ENCODE measurements at places on chromosomes 3 and 15.
A peak's percentile ranks its signal among the peaks of the same experiment; 100 is the strongest.

GRCh38 chr15:42457445-42458442 lies 33.2 kb downstream of the ZNF106 start:
- DNase-seq, result peak; percentile 66

DNA sequence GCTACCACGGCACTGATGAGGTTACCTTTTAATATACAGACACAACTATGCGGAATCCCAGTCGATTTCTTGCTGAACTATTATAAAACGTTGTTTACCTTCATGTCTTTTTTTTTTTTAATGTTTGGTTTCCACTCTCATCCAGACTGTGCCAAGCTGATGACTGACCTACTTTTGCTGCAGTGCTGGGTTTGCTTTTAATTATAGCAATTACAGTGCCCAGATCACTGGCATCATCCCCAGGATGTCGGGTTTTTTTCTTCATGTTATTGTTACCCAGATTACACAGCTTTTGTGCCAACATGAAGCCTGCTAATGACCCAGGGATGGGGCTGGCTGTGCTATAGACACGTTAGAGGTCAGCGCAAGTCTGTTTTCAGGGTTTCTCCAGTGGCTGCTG lies 294.0 kb upstream of the ATP10A start:
- no peak for DNase-seq

- no peak for DNase-seq
Observed at GRCh38 chr3:56375654-56376053, 92.6 kb downstream of the ERC2 start.

GRCh38 chr3:137201066-137201465 lies 243.3 kb downstream of the IL20RB start:
- DNase-seq, result no peak

DNA sequence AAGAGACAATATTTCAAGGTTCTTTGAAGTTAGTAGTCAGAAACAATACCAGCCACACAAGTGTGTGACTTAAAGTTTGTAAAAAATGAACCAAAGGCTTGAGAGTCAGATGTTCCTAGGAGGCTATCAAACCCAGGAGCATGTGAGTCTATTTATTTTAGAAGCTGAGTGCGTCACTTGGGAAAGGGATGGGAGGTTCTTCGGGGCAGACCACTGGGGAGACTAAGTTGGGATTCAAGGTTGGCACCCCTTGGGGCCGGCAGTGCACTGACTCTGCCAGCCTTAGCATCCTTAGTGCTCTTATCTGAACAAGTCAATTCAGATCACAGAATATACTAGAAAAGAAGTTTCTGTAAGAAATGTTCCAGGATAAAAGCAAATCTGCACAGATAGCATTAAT lies 50.1 kb upstream of the POLR2M start:
- DNase-seq, result no peak

- no peak for DNase-seq
Observed at GRCh38 chr3:151960961-151961580, 87.6 kb downstream of the SUCNR1 start.

DNA sequence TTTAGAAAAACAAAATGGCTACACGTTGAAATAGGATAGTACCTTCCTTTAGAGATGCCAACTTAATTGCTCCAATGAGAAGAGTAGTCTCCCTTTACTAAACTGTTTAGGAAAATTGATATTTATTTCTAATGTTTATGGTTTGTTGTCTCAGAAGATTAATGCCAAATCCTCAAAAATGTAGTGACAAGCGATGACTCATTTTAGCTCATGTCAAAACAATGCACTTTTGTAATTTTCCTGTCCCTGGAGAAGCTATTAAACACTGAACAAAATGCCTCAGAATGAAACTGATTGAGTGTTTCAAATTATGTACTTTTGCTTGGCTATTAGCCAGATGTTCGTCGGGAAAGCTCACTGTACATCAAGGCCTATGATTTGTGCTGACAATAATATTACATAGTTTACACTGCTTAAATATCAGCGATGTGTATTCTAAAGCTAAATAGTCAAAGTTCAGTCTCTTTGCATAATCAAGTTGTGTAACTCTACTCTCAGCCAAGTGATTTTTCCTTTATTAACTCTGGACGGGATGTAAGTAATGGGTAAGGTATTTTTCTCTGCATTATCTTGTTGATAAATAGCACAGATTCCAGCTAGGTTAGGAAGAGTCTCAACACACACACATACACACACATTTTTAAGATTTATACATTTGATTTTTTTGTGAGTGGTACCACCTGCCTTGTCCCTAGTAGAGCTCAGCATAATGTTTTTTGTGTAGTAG lies 83.7 kb downstream of the CMSS1 start:
- peak; percentile 25 for DNase-seq

GRCh38 chr15:68376447-68377060 lies 55.4 kb downstream of the ITGA11 start:
- no peak for DNase-seq

DNA sequence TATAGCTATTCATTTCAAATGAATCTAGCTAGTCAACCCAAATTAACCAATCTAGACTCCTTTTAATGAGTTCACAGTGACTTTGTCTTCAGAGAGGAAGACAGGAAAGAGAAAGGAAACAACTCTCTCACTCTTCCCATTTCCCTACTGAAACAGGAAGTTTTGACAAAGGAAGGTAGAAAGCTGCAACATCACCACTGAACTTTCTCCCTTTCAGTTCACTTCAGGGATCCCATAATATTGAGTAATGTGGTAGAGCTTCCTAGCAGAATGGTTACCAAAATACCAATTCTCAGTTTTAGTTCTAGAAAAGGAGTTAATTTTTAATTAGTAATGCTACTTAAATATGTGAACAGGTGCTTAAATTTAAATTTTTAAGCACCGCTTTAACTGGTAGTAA lies 7.5 kb downstream of the VPS13C start:
- no peak for DNase-seq

GRCh38 chr3:22360970-22361369 lies 610.0 kb upstream of the ZNF385D start:
- no peak for DNase-seq
